Inflammatory macrophage treated with lipopolysaccharide for 1 hour (primary cell): ENCODE measurements at places on chromosomes 11 and 22.

DNA sequence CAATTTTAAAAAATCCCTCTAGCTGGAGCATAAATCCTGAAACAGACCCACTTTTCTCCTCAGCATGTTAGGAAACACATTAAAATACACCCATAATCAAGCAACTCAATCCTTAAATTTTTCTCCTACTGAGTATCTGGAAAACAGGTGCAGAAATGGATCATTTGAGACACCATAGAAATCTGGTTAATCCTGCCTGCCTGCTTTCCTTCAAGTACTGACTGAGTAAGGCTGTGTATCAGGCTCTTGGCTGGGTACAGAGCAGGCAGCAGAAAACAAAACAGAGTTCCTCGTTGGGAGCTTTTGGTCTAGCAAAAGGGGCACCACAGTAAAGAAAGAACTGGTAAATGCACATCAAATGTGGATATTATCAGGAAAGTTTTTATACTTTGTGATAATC, 1.9 kb downstream of the KCNQ1OT1 start:
- no peak for DNase-seq

- no peak for DNase-seq
Measured at GRCh38 chr11:102280245-102280833, 36.9 kb upstream of the BIRC3 start.

GRCh38 chr11:96335388-96335787, 7.6 kb downstream of the MAML2 start:
- DNase-seq = no peak

DNA sequence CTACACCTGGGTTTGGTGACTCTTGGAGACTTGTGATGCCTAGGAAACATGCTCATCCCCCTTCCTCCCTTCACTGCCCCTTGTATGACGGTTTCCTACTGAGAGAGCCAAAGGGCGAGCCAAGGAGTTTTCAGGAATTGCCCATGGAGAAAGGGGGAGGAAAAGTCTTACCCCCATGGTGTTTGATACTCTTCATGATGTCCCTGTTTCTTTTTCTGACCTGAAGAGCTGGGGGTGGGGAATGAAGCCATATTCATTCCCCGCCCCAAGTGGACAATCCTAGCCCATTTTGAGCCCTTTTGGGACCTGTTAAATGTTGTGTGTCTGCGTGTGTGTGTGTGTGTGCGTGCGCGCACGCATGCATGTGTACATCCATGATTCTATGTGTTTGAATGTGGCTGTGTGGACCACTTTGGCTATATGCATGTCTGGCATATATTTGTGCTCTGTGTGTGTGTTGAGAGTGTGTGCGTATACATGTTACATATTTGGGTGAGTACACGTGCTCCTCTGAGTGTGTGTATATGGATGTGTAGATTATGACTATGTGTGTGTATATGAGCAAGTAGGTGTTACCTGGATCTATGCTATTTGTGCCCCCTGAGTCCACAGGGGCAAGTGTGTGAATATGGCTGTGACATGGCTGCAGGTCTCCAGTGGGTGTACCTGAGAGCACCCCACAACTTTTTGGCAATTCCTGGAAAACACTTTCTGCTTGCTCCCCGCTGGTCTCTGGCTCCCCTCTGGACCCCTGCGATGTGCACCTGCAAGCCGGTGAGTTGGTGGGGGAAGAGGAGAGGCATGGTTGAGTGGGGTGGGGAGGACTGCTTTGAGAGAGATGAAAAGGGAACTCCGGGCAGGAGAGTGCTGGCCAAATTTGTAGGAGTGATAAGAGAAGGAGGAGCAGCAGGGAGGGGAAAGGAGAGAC, 24.6 kb downstream of the OTOG start:
- DNase-seq = no peak
